DND-41 (cell line): ENCODE measurements at places on chromosomes 6 and 20.

- DNase-seq: no peak
These were observed 278.5 kb downstream of the KHDC1L start for GRCh38 chr6:72946774-72947173.

GRCh38 chr6:145047891-145048290 lies 687.4 kb downstream of the EPM2A start:
- no peak for DNase-seq

DNA sequence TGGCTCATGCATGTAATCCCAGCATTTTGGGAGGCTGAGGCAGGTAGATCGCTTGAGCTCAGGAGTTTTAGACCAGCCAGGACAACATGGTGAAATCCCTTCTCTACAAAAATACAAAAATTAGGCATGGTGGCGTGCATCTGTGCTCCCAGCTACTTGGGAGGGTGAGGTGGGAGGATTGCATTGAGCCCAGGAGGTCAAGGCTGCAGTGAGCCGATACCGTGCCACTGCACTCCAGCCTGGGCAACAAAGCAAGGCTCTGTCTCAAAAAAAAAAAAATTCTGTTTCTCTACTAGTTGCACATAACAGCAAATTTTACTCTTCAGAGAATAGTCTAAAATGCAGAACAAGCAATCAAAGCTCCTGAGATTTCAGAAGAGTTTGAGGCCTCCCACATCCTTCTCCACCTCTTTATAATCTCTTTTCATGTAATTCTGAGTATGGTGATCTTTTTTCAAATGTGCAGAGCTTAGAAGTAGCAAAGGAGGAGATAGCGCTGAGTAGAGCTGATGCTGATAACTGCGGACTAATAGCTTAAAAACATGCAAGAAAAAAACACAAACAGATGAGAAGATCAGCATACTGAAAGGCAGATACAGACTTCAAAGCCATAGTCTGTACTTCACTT lies 23.3 kb downstream of the LRRN4 start:
- no peak for DNase-seq

DNA sequence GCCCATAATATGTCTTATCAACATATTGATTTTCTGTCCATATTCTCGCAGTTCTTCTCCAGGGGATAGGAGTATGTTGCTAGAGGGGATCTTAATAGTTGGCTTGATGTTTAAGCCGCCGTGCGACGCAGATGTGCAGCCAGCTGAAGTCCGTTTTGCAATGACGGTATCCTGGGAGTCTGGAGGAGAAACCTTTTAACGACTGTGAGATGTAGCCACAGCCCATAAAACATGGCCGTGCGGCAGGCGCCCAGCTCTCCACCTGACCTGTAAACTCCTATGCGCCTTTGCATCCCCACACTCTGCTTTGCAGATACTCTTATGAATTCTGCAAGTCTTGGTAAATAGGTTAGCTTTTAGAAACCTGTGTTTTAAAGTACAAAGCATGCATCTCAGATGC lies 36.9 kb downstream of the BMP6 start:
- no peak for DNase-seq

DNA sequence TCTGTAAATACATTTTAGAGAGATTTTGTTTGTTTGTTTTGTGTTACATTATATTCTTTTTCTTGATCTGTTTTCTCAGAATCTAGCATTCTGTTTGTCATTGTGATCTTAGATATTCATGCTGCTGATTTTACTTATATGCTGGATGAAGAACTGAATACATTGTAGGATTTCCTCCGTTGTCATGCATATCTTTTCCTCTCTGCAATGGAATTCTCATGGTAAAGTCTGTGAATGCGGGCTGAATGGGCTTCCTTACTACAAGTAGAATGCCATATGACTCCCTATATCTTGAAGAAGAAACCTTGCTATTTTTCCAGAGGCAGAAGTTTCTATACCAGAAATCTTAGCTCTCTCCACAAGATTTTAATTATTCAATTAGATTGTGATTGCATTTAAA lies 2.4 kb upstream of the DEFB114 start:
- DNase-seq: no peak

- no peak for DNase-seq
These were observed 2.2 kb downstream of the CBLN4 start for GRCh38 chr20:56002908-56003800.

- DNase-seq: no peak
These were observed 93.2 kb downstream of the PRSS35 start for GRCh38 chr6:83605517-83605916.

DNA sequence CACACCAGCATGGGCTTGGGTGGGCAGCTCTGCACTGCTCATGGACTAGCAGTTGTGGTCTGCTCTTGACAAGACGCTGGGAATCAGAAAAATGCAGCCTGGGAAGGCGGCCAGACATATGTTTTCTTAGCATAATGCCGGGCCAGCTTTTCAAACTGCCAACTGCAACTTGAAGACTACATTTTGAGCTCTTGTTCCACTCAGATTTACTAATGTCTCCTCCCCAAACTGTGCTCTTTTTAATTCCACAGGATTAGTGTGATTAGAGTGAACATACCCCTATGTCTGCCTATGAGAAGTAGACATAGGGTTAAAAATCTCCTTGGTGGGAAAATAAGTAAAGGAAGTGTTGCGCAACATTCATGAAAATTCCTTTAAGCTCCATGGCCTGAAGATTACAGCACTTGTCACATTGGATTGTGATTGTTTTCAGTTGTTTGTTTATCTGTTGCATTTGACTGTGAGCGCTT lies 5.3 kb upstream of the FNDC1 start:
- no peak for DNase-seq

GRCh38 chr6:148324297-148324985 lies 18.2 kb upstream of the SASH1 start:
- DNase-seq: no peak

GRCh38 chr6:128471907-128472306 lies 48.5 kb downstream of the PTPRK start:
- no peak for DNase-seq

- no peak for DNase-seq
These were observed 42.7 kb upstream of the ZNF831 start for GRCh38 chr20:59120919-59121318.

GRCh38 chr6:35776364-35777215 lies at the start of gene CLPSL2:
Gene CLPSL2 (plus strand): TSS chr6:35776598. CDS start chr6:35776619, 21 bp downstream.
- DNase-seq: no peak

DNA sequence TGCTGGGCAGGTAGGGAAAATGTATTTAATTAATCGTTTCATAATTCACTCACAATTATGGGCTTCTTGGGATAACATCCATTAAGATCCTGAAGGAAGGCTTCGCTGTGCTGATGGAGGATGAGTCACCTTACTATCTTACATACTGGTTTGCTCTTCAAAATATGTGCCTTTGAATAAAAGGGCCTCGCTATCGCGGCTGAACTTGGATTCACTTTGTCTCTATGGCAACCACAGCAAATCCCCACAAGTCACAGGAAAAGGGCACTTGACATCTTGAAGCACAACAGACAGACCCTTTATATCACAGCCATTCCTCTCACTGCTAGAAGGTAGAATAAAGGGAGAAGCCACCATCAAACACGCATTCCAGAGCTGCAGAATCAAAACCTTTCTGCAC lies 141.3 kb upstream of the MYLIP start:
- no peak for DNase-seq
